Stimulated activated CD4-positive, alpha-beta T cell treated with anti-CD3 and anti-CD28 coated beads, Interleukin-1b, Interleukin-23, amount 100 ng/mL, for 1 hour (primary cell): ENCODE measurements at places on chromosomes 7 and 10.

DNA sequence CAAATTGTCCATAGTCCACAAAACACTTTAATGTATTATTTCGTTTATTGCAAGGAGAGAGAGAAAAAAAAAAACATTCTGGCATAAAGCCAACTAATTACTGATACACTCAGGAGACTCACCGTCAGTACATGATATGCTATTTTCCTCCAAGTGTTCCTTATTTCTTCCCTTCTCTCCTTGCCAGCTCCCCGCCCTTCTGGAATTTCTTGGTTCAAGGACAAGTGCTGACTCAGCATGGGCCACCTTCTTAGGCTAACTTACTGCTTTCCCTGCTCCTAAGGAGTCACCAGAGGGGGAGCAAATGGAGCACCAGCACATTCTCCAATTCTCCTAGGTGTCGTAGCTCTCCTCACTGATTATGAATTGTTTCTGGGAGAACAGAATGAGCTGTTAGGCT lies 133.8 kb upstream of the HDAC9 start:
- no peak for DNase-seq

GRCh38 chr10:47244560-47245500 lies 55.2 kb upstream of the GDF10 start:
- no peak for DNase-seq

DNA sequence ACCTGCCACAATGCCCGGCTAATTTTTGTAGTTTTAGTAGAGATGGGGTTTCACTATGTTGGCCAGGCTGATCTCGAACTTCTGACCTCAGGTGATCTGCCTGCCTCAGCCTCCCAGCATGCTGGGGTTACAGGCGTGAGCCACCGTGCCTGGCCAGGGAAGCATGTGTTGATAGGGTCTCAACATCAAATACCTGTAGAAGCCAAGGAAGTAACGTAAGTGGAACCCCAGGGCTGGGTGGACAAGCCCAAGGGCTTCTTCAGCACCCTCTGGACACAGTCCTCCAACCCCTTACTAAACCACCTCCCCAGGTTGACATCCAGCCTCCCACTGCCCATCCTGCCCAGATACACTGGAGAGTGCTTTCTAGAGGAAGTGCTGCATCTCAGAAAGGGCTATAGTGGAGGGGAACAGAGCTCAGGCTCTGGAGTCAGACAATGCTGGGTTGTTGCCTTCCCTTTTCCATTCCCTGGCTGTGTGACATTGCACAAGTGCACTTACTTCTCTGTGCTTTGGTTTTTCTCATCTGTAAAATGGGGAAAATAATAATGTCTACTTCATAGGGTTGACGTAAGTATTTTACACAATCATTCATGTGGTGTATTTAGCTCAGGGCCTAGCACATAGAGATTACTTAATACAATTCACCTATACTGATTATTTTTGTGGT lies 73.9 kb upstream of the KAT6B start:
- DNase-seq: no peak

DNA sequence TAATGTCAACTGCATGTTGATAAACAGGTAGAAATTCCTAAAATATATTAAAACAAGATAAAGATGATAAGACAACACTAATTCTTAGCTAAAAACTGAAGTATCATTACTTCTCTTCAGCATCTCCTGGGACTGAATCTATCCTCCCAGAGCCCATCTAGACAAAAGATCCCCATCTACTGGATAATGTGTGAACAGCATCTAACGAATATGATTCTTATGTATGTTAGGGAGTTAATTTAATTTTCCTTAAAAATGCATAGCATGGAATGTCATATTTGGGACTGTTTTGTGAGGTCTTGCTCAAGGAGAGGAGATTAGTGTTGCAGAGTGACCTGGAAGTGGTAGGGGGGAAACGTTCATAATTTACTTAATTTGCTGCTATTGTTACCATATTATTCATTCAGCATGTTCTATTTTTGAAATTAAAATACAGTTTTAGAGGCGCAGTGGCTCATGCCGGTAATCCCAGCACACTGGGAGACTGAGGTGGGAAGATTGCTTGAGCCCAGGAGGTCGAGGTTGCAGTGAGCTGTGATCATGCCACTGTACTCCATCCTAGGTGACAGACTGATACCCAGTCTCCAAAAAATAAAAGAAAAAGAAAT lies 305.1 kb upstream of the CSTF2T start:
- no peak for DNase-seq
